HAP-1 (cell line): ENCODE measurements at places on chromosomes 7 and 10.

DNA sequence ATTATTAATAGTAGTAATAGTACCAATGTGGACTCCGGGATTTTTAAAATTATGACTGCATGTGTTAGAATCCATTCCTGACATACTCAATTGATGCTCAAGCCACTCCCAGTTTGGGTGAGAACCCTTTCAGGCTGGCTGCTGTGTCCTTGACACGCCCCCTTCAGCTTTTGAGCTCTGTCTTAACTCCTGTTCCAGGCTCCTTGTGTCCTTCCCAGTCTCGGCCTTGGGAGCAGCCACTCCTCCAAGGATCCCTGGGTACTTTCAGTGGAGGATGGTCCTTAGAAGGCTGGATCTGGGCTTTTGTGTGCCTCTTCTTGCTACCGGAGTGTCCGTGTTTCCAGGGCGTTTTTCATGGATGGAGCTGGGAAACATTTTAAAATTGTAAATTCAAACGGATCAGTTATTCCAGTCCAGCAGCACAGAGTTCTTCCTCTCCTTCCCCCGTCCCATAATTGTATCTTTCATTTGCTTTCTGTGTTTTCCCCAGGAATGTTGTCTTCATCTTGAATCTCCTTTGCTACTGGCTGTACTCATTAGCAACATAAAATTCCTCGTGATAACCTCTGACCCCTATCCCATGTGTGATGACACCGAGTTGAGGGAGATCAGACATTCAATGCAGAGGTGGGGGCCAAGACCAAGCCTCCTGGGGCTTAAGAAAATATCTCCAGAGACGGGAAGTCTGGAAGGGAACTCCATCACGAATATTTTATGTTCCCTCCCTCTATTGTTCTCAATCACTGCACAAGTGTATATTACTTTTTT, 40.0 kb upstream of the PFKFB3 start:
- peak; percentile 72 for DNase-seq

DNA sequence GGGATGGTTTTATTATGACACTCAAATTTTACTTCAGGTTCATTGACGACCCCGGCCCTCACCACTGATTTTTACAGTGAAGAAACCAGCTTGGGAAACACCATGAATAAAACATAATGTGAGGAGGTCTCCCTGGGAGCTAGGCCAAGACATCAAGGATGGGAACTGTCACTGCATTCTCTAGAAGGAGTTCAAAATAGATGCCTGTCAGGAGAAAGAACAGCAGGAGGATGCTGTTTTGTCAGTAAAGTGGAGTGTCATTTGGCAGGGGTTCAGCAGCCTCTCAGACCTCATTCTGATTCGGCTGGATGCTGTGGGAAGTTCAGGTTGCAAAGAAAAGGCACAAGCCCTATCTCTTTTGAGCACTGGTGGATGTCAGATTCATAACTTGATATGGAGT, 360.3 kb upstream of the C7orf33 start:
- no peak for DNase-seq

- DNase-seq, result no peak
Measured at GRCh38 chr10:29651767-29652166, 17.0 kb upstream of the SVIL start.

DNA sequence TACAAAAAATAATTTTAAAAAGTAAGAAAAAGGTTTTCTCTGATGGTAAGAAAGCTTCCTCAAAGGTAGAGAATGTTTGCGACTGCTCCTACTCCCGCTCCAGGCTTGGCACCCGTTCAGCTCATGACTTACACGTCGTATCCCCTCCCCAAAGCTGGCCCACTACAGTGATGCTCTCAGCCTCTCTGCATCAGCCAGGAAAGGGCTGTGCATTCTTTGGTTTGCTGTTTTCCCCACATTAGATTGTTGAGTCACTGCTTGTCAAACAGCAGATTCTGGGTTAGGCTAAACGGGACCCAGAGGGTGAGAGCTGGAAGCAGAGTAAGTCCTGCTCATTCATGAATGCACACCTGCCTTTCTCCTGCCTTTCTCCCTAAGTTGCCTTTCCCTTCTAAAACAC, 54.7 kb upstream of the NMT2 start:
- no peak for DNase-seq

GRCh38 chr10:116630020-116630419, 9.3 kb downstream of the PNLIPRP2 start:
- no peak for DNase-seq

GRCh38 chr10:117509573-117509972, 33.0 kb upstream of the EMX2 start:
- DNase-seq, result no peak

- DNase-seq, result peak; percentile 75
Measured at GRCh38 chr10:12130237-12130872, 878 bp downstream of the SEC61A2 start.

- DNase-seq, result no peak
Measured at GRCh38 chr10:1150638-1150955, 94.4 kb downstream of the WDR37 start.

- no peak for DNase-seq
Measured at GRCh38 chr7:111239437-111239836, 148.5 kb downstream of the LRRN3 start.

GRCh38 chr10:101887775-101888174, 44.2 kb upstream of the KCNIP2 start:
- no peak for DNase-seq

DNA sequence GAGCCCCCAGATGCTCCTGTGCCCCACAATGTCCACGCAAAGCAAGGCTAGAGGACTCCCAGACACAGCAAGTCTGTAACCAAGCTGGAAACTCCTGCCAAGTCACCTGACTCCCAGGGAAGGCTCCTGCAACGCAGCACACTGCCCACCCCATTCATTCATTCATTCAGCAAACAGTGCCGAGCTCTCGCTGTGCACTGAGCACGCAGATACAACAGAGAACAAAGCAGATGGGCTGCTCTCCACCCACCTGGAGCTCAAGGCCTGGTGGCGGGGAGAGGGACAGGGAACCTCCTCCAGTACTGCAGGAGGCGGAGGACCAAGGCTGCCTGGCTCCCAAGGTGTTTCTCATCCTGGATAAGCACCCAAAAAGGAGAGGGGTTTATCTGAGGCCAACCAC, 8.6 kb downstream of the KCNH2 start:
- no peak for DNase-seq

GRCh38 chr7:156127166-156128134, 315.2 kb upstream of the SHH start:
- DNase-seq, result no peak

DNA sequence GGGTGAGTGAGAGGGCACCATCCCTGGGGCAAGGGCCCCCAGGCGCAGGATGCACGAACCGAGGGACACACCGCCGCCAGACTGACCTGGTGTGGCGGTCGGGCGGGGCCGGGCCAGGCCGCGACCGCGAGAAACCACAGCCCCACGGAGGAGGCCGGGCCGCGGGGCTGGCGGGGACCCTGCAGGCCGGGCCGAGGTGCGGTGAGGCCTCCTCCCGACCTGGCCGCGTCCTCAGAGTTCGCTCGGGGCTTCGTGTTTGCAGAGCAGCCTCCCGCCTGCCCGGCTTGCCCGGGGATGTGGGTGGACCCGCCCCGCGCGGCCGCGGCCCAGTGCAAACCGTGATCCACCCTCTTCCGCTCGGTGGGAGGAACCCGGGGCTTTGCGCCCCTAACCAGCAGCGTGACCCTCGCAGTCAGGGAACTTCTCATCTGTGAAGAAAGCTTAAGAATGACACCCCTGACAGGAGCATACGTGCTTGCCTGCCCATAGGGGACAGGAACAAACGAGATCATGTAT, 20.6 kb upstream of the HOXA13 start:
- no peak for DNase-seq

DNA sequence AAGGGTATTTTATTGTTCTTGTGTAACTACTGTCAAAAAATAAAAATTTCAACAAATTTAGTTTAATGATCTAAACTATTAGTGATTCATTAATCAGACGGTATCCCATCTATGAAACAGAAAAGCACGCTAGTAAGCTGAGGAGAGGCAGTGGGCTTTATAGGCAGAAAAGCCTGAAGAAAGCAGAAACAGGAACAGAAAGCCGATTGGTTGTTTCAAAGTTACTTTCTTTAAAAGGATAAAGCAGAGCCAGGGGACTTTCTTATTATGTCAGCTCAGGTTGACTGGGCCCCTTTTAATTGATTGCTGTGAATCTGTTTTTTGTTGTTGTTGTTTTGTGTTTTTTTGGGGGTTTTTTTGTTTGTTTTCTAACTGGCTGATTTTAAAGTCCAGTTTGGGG, 105.5 kb downstream of the TES start:
- no peak for DNase-seq

DNA sequence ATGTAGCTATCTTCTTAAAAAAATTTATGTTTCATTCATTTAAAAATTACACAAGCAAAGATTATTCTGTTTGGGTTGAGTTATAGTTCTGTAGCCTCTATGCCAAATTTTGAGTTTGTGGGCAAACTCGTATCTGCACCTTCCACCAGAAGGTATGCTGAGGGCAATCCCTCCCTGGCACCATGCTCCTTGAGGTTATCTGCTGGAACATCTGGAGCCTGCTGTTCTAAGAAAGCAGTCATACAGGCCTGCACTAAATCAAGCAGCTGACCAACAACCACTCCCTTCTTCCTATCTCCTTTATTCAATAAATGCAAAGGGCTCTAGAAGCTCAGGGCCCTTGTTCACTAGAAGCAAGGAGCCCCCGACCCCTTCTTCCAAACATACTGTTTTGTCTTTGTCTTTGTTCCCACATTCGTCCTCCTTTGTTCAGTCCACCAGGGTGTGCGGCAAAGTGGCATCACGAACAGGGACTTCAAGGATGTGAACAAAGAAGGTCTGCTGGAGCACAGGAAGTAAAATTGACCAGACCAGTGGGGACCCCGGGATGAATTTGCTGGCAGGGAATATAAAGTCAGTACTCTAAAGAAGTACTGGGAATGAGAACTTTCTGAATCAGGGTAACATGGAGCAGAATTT, 36.4 kb downstream of the OR13A1 start:
- no peak for DNase-seq

- no peak for DNase-seq
Measured at GRCh38 chr10:124142960-124143359, 49.6 kb upstream of the CHST15 start.

GRCh38 chr10:124035928-124036558, 57.4 kb downstream of the CHST15 start:
- DNase-seq, result no peak

DNA sequence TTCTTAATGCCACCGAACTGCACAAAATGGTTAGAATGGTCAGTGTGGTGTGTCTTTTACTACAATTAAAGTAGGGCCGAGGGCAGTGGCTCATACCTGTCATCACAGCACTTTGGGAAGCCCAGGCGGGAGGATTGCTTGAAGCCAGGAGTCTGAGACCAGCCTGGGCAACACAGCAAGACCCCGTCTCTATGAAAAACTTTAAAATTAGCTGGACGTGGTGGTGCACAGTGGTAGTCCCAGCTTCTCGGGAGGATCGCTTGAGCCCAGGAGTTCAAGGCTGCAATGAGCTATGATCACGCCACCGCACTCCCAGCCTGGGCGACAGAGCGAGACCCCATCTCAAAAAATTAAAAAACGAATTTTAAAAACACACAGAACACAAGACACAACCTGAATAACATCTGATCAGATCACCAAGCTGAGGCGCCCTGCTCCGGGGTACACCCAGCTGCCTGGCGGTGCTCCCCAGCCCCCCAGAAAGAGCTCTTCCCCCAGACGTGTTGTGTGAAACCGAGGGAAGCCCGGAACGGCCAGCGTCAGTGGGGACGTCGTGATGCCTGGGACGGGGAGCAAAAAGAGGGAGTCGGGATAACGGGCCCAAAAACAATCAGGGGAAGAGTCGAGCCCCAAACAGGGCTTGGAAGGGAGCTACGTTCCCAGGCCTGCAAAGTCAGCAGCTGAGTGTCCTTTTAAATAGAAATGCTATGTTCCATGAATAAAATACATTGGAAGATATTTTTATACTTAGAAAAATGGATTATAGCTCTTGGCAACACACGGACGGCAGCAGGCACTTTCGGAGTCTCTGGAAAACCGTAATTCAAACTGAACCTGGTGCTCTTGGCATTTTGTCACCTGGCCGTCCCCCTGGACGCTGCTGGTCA, 80.7 kb upstream of the PDGFA start:
- no peak for DNase-seq

DNA sequence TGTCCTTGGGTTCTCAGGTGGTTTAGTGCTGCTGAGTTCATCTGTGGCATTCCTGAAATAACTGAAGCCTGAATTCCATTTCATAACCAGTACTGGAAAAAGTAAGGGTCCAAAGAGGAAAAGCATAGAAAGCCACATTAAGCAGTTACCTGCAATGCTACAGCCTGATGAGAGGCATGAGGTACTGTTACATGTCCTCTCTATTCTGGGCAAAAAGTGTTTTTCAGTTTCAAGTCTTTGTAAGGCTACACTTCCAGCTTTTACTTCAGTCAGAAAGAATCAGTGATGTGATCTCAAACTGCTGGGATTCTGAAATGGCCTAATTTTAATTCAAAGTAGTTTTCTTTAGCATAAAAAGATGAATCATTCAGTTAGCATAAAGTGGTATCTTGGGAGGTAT, 369.5 kb downstream of the PHF14 start:
- DNase-seq, result no peak

DNA sequence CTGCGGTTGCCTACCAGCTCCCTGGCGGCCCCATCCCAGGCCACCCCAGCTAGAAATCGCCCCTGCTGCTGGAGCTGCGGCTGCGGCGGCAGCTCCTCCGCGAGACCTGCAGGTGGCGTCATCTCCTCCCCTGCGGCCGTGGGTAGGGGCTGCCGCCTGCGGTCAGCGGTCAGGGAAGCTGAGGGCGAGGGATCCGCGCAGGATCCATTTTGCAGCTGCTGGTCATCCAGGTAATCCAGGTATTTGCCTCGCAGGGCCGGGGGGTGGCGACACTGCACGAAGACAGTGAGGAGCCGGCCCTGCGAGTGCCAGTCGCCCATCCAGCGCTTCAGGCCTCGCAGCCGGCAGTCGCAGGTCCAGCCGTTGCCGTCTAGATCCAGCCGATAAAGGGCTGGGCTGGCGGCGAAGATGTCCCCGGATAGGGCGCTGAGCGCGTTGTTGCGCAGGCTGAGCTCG, 1.5 kb downstream of the TRIL start:
- peak; percentile 22 for DNase-seq

- no peak for DNase-seq
Measured at GRCh38 chr10:13593535-13593934, 6.8 kb downstream of the PRPF18 start.

GRCh38 chr7:142516038-142516501, 233.2 kb upstream of the PRSS1 start:
- DNase-seq, result peak; percentile 28

DNA sequence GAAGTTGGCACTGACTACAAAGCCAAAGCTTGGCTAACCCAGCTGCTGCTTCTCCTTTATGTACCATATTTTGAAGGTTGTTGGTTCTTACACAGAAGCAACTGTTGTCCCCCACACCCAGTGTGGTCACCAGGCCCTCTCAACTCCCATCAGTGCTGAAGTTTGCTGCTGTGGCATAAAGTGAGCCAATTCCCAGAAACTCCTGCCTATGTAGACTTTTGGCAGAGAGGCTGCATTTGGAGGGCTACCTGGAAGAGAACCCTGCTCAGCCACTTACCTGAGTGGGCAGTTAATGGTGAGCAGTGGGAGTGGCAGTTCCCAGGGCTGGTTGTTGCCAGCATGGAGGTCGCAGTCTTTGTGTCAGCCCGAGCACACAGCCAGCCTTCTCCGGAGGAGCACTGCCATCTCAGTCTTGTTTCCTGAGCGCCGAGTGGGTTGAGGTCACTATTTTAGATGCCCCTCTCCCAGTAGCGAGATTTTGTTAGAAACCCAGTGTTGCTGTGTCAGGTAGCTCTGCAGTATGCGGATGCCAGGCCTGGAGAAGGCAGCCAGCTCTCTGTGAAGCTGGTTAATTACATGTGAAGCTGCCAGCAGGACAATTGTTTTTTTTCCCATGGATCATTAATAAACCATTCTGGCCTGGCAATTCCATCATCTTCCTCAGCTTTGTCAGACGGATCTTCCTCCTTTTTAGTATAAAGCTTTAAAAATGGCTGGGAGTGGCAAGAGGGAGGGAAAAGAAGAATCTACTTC, 24.5 kb downstream of the LRRC4 start:
- no peak for DNase-seq
